NCI-H1048 (cell line): ENCODE measurements at places on chromosomes 16 and 17.

DNA sequence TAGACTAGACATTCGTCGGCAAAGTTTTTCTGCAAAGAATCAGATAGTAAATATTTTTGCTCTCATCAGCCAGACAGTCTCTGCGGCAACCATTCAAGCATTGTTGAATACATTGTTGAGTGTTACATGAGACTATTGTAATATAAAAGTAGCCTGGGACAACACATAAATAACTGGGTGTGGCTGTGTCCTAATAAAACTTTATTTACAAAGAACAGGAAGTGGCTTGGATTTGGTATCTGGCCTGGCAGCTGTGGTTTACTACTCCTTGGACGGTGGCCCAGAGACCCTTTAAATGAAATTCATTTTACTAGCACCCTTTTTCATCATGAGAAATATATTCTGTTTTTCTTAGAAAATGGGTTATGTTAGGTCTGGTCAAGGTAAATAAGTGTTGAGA lies 297.2 kb downstream of the WWOX start:
- DNase-seq = no peak

DNA sequence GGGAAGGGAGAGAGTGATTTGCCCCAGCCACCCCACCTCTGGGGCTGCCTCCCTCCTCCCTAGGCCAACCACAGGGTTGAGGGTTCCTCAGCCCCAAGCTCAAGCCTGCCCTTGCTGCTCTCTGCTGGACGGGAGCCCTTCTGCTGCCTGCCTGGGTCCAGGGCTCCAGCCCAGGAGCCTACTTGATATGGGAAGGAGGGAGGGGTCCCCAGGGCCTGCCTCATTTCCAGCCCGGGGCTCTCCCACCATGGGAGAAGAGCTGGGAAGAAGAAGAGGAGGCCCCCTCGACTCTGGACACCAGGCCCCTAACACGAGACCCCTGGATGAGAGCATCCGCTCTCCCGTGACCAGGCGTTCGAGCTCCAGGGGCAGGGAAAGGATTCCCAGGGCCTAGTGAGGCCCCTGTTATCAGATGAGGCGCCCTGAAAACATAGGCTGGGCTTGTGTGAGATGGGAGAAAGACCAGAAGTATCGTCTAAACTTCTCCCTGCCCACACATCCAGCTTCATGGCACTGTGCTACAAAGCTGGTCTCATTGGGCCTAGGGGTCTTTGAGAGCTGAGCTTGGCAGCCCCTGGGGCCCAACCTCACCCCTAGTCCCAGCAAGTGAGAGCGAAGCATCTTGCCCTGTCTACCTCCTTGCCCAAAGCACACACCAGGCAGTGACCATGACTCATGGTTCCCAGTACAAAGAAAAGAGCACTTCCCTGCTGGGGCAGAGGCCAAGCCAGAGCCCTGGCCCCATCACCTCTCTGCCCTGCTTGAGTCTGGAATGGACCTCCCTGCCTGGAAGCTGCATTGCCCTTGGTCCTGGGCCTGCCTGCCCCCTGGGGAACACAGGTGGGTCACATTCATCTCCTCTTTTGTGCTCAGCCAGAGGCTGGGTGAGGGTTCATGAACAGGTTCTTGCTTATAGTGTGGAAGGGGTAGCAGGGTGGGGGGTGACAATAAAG lies 987 bp downstream of the SLC16A5 start:
- no peak for DNase-seq

DNA sequence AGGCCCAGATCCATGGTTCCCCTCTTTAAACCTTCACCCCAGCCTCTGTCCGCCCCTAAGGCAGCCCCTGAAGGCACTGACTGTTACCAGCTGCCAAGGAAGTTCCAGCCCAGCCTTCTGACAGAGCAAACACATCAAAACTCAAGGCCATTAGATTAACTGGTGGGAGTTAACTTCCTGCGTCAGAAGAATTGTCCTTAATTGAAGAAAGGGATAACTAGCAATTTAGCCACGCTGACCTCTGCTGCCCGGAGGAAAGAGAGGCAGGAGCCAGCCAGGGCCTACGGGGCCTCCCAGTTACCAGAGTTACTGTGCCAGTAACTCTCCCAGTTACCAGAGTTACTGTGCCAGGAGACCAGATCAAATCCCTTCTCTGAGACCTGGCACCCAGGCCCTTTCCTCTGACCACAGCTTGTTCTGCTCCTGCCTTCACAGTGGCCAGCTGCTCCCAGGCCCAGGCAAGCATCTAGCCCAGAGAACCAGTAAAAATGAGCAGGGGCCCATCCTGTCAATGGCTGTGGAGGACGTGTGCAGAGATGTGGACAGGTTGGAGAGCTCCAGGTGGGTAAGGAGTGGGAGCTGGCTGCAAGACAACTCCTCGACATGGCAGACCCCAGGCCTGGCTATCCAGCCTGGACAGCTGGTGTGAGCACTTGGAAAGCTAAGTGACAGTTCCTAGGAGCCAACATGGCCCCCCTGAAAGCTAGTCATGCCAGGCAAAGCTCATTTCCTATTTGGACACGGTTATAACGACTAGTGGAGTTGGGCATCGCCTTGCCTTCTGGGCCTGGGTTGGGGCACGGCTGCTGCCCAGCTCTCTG lies 2.8 kb upstream of the PITPNM3 start:
- DNase-seq = no peak

DNA sequence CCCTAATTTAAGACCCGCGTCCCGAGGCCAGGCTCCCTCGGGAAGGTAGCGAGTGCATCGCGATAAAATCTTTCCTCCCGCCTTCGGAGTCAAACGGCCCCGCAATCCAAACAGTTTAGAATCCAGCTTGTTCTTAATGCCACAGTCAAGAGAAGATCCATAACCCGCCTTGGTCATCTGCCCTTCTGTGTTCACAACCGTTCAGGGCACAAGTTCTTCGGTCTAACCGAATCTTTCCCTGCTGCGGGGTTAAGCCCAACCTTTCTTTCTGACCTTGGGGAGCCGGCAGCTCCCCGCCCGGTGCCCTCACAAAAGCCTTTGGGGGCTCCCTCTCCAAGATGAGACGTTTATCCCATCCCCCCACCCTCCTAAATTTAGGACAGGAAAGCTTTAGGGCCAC lies 30.3 kb downstream of the CPSF4L start:
- DNase-seq = no peak

DNA sequence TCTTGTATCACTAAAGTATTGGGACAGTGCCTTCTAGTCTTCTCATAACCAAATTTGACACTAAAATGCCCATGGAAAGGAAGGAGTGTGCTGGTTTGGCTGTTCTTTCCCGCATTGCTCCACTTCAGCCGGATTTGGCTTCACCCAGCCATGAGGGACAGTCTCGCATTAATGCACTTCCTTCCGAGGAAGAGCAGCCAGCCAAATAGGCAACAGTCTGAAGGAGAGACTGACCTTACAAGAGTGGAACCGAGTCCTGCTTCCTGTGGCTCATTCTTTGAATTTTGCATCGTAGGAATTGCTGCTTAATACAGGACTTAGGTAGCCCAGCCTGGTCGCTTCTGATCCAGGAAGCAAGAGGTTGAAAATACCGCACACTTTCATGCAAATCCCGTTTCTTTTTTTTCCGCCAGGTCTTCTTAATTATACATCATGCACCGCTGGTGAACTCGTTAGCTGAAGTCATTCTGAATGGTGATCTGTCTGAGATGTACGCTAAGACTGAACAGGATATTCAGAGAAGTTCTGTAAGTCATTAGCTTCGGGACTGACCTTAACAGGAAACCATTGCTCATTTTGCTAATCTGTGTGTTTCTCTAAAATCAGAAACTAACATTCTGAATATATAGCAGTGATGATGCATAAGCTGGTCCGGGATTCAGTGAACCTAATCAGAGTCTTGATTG lies 38.2 kb downstream of the CLEC16A start:
- DNase-seq = no peak

DNA sequence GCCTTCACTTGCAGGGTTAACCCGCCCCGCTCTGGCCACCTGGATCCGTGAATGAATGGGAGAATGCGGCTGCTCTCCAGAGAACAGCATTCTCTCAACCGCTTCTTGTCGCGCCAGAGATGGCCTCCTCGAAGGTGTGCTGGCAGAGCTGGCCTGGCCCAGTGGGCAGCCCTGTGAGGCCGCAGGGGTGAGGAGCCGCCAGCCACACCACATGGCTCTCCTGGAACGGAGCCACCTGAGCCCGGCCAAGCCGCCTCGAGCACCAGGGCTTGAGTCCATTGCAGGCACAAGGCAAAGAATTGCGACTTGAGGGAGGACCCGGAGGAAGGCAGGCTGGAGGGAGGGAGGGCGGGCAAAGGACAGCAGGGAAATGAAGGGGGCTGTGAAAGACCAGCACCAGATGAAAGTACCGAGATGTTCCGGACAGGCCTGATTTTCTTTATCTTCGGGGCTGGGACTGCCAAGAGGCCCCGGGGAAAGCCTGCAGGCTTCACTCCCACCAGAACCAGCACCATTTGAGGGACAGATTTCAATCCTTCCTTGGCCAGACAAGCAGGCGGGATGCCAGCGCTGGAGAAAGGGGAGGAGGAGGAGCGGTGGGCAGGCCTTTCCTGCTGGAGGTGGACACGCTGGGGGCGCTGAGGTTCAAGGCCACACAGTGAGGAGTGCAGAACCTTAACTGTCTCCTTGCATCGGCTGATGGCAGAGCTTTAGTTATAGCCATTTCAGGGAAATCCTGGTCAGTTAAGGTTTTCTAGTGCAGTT lies 69.4 kb downstream of the MRC2 start:
- no peak for DNase-seq

GRCh38 chr16:1299012-1299867 lies 10.2 kb upstream of the UBE2I start:
- DNase-seq = no peak

DNA sequence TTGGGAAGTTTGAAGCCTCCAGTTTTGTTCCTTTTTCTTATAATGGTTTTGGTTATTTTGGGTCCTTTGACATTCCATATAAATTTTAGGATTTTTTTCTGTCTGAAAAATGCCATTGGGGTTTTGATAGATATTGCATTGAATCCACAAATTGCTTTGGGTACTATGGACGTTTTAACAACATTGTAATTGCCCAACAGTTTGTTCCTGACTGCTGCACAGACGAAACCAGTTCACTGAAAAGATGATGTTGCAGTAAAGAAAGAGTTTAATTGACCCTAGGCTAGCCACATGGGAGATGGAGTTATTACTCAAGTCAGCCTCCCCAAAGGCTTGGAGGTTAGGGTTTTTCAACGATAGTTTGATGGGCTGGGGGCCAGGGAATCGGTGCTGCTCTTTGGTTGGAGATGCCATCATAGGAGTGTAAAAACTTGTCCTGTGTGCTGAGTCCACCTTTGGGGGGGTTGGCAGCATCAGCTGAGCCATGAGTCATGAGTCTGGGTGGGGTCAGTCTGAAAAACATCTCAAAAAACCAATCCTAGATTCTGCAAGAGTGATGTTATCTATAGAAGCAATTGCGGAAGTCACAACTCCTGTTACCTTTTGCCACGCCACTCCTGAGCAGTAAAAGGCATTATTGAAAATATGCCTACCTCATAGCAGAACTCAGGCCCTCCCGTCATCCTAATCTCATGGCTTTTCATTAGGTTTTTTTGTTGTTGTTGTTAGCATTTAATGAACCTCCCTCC lies 2.7 kb upstream of the PRSS41 start:
- no peak for DNase-seq

GRCh38 chr17:32835291-32835761 lies 41.6 kb downstream of the MYO1D start:
- DNase-seq = no peak

DNA sequence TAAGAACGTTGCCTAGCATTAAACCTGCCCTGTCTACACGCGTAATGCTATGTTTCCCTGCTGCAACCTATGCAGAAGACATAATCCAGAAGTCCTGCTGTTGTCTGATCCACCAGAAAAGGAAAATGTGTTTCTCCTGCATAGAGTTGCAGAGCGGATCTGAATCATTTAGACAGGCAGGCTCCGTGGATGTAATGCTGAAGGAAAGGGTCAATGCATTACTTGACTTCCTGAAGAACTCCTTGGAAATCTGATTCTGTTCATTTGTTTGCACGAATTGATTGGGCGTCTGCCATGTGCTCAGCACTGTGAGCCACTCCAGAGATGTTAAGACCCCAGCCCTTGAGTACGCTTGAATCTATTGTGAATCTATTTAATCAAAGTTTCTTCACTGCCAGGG lies 83.4 kb downstream of the FOXL1 start:
- no peak for DNase-seq

GRCh38 chr17:45440161-45440778 lies 7.6 kb upstream of the ARHGAP27 start:
- no peak for DNase-seq

DNA sequence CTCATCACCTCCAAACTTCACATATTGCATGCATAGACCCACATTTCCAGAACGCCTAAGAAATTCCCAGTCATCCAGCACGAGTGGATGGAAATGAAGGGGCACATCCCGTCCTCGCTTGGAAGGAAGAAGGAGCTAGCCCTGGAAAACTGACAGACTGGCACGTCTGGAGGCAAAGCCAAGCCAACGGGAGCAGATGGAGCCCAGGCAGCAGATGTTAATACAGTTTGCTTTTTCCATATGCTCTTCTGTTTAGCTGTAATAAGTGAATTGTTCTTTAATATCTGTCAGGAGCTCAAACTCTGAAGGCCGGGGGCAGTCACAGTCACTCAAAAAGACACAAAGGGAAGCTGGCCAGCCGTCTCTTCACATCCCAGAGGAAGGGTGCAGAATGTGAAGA lies 187.7 kb downstream of the XYLT1 start:
- no peak for DNase-seq

DNA sequence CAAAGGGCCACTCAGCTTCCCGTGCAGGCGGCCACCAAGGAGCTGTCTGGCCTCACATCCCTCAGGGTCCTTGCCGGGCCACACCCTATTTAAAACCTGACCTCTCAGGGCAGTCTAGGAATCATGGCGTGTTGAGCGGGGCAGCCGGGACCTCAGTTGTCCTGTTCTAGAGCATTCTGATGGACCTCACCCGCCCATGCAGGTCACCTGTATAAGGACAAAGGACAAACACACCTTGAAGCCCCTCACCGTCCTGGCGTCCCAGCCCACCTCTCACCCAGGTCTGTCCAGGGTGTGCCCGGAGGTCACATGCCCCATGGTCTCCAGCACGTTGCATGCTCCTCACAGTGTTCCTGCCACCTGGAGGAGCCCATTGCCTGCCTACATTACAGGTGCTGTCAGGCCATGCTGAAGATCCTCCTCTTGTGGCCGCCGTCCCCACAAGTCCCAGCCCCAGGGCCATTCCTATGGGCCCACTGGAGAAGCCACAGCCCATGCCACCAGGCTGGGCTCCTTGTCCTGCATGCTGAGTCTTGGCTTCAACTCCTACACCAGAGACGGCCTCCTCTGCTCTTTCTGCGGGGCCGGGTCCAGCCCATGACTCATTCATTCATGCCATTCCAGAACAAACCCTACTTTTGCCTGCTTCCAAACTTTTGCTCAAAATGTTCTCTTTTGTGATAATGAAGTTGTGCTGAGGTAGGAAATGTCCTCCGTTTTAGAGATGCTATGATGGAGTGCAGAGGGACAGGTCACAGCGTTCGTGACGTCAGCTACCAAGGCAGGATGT lies 46.3 kb downstream of the PEMT start:
- DNase-seq = no peak

DNA sequence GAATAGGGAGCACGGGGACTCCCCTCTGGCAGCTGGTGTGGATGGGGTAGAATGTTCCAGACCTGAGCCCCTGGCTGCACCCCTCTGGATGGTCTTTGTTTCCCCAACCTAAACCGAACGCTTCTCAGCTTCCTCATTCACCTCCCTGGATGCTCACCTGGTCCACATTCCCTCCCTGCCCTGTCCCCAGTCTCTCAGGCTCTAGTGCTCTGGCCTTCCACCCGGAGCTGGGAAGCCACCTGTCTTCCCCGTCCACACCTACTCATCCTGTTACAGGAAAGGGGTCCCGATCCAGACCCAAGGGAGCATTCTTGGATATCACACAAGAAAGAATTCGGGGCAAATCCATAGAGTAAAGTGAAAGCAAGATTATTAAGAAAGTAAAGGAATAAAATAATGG lies 73.5 kb downstream of the CYLD start:
- DNase-seq = no peak

GRCh38 chr17:13421581-13422130 lies 180.1 kb downstream of the HS3ST3A1 start:
- no peak for DNase-seq
